NCI-H1694 treated with DMSO at 0.1 percent for 48 hours (cell line): ENCODE measurements at places on chromosomes 3 and 15.

DNA sequence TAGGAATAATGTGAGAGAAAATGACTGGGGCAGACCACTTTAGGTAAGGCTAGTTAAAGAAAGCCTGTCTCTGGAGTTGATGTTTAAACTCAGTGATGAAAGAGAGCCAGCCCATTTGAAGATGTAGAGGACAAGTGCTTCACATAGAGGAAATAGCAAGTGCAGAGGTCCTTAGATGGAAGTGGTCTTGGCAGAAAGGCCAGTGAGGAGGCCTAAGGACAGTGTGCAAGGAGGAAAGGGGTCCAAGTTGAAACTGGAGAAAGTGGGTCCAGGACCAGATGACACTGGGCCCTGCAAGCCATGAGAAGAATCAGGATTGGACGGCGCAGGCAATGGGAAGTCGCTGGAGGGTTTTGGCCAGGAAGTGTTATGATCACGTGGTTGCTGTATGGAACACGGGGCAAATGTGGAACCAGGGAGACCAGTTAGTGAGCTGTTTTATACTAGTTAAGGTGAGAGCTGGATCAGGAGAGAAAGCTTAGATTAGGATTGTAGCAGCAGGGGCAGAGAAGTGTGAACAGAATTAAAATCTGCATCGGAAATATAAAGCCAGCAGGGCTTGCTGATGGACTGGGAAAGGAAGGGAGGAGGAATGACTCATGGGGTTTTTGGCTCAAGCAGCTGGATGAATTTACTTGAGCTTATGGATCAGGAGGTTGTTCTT, 48.0 kb upstream of the SCAANT1 start:
- DNase-seq, result no peak

DNA sequence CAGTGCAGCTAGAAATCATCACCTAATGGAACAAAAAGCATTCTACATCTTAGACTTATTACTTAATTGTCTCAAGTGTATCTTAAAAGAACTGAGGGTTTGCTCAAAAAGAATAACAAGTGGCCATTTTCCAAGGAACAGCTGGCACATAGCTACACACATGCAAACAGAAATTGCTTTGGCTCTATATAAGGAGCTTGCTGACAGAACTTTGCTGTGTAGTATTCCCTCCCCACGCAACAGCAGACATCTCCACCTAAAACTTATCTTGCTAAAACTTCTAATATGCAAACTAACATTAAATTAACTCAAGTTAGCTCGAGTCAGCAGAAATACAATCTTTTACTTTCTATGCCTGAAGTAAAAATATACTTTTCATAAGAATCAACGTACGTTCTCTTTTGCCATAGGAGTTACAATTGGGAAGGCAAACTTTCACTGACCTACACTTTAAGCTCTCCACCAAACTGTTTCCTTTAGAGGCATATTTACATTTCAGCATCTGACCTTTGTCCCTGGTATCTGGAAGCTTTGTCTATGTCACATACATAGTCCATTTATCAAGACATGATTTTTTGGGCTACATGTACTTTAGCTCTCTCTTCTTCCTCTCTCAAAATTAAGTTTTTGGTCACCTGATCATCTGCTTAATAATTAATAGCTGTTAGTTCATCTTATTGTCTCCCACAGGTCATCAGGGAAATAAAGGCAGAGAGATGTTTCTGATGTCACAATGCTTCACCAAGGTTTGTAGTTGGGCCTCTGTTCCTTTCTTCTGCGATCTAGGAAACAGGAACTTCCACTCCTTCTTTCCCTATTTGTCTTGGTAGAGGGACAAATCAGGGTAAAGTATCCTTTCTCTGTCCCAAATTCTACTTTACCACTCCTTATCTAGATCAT, 163.4 kb upstream of the AGTR1 start:
- DNase-seq, result no peak

DNA sequence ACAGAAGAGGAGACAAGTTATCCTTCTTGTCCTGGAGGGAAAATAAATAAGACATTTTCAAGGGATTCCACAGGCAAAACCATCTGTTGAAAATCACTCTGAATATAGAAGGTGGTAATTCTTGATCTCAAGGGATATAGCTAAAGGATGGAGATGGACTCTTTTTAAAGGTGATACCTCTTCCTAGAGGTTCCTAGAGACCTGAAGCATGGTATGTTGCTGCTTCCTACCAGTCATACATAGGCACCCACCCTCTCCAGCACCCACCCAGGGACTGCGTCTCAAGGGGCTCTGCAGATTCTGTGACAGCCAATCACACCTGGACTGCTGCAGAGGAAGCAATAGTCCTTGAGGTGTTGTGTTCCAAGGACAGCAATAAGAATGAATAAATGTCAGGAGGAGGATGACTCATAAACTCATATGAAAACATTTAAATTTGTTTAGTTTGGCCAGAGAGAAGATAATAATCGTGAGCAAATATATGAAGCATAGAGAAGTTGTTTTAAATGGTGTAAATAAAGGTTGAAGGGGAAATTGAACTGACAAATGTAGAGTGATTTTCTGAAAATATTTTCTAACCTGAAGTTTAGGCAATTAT, 741.6 kb upstream of the CBLB start:
- no peak for DNase-seq

DNA sequence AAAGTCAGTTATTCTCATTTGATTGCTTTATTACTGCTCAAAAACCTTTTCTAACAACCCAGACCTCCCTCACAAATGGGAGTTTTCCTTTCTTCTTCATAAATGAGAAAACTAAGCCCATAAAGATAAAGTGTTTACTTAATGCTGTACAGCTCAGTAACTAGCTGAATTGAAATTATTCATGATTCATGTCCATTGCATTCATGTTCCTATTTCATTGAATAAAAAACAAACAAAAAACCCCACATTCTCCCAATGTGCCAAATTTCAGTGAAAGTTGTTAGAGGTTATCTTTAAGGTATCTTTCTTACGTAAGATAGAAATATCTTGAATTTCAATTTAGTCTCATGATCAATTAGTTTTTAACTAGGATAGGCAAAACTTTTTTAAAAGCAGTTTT, 2.8 kb downstream of the PLSCR2 start:
- DNase-seq, result no peak

DNA sequence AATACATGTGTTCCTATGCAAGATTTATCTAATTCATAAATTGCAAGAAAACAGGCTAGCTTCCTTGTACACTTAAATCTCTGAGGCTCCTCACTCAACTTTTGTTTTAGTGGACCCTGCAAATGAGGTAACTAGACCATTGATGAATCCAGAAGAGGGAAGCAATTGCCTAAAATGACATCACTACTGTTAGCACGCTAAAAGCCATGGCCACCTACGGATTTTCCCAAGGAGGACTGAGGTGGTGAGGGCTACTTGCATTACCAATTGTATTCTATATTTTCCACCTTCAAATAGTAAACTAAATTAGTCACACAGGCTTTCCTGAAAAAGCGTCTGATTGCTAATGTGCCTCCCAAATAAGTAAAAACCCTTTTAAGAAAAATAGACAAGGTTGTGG, 140.7 kb downstream of the GADL1 start:
- no peak for DNase-seq

- no peak for DNase-seq
Measured at GRCh38 chr3:194993896-194994295, 277.1 kb downstream of the XXYLT1 start.
